ENCODE measurements at places on chromosomes 12 and 14.

GRCh38 chr14:50871228-50871627 lies 625 bp upstream of the ABHD12B start:
- DNase-seq: no peak

- no peak for DNase-seq
Observed at GRCh38 chr12:117143008-117143532, 43.9 kb upstream of the TESC start.

- DNase-seq: no peak
Observed at GRCh38 chr12:32671930-32672780, 6.9 kb upstream of the DNM1L start.

DNA sequence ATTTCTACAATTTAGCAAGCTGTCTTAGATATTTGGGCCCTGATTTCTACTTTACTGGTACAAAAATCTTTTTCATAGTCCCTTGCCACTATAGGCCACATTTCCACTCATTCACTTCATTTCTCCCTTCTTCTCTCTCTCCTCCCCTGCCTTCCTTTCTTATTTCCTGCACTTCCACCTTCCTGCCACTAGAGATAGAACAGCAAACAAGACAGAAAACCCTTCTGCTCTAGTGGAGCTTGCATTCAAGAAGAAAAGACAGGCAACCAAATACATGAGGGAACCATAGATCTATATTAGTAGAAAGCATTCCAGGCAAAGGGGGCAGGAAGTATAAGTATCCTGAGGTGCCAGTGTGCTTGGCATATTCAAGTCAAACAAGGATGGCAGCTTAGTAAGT lies 623.5 kb downstream of the FLRT2 start:
- no peak for DNase-seq

- peak; percentile 15 for DNase-seq
Observed at GRCh38 chr12:52873832-52874572, 25.2 kb upstream of the KRT78 start.

Data from stimulated activated CD8-positive, alpha-beta memory T cell treated with anti-CD3 and anti-CD28 coated beads, Interleukin-4, amount 100 ng/mL, for 4 hours (primary cell).